ENCODE measurements at places on chromosomes 16 and 17.

DNA sequence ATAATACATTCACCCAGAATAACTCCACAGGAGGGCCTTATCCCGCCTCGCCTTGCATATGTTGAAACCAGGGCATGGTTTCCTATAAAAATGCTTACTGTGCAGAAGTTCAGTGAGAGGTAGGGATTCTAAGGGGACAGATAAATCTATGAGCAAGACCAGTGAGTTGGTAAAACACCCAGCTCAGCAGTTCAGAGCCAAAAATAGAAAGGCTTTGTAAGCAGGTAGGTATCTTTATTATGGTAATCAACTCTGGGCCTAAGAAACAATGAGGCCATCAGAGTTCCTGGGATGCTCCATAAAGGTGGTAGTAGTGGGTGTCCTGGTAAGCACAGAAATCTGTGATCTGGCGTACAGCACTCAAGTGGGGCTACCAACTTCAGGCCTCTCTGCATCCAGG is 549.4 kb upstream of the CDH5 start:
- no peak for DNase-seq

DNA sequence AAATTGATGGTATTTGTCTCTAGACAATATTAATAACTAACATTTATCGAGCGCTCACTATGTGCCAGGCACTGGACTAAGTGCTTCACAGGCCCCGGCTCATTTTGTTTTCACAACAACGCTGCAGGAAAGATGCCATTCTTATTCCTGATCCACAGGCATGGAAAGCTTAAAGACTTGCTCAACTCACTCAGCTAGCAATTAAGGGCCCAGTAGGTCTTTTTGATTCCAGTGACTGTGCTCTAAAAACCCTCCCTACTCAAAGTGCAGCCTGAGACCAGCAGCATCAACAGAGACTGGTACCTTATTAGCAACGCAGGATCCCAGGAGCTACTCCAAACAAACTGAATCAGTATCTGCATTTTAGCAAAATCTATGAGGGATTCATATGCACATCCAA is 35.3 kb downstream of the CUEDC1 start:
- DNase-seq, result no peak

- no peak for DNase-seq
Measured at GRCh38 chr16:11400076-11400475, 54.8 kb downstream of the RMI2 start.

- no peak for DNase-seq
Measured at GRCh38 chr17:78912082-78912481, 9.1 kb upstream of the CEP295NL start.

DNA sequence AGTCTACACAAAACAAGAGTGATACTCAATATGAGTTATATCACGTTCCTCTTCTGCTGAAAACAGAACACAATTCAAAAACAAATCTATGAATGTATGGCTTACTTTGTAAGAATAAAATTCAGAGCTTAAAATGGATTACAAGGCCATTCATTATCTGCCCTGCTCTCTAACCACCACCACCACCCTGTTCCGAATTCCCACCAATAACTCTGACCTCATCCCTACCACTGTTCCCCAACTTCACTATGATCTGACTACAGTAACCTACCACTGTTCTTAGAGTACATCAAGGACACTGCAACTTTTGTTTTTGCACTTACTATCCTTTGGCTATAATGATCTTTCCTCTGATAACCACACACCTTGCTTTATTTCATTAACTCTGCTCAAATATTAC is 21.3 kb downstream of the FBXL20 start:
- no peak for DNase-seq

DNA sequence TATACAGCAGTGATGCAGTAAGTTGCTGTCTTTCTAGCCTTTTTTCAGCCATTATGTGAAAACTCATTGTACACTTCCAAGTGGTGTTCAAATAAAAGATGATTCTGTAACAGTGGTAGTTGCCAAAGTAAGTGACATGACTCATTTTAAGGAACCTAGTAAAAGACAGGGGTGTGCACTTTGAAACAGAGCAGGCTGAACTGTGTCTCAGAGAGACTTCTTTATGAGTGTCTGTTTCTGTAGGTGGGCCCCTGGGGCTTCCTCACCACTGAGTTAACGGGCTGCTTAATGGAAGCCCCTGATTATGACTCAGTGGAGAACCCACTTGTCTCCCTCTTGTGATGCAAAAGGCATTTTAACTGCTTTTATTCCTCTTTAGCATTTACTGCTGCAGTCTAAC is 147.3 kb downstream of the PCTP start:
- no peak for DNase-seq

DNA sequence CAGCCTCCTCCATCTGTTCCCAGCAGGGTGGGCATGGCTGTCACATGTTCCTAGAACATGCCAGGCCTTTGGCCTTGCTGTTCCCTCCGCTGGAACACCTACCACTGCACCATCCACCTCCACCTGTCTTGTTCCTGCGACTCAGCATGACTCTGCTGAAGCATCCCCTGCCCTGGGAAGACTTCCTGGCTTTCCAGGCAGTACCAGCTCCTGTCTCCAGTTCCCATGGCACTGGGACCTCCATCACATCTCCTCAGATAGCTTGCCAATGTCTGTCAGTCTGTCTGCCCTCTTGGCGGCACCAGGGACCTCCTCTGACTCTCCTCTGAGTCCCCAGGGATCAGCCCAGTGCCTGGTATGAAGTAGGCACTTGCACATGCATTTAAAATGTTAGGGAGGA is 15.7 kb downstream of the PDP2 start:
- DNase-seq, result no peak

- DNase-seq, result no peak
Measured at GRCh38 chr17:80132906-80133625, 13.9 kb downstream of the EIF4A3 start.

DNA sequence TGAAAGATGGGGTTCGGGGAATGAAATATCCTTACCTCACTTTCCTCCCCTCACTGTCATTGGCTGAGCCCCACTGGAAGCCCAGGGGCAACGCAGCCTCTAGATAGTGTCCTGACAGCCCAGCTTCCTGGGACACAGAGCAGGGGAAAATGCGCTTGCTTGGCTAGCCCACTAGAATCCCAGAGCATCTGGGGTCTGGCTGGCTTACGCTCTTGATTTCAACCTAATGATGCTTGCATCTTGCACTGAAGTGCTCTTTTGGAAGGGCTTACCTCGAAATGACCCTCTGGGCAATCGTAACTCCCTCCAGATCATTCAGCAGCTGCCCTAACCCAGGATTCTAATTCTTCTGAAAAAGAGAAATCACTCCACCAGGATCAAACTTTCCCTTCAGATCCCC is 147.6 kb downstream of the SOX9 start:
- DNase-seq, result no peak

DNA sequence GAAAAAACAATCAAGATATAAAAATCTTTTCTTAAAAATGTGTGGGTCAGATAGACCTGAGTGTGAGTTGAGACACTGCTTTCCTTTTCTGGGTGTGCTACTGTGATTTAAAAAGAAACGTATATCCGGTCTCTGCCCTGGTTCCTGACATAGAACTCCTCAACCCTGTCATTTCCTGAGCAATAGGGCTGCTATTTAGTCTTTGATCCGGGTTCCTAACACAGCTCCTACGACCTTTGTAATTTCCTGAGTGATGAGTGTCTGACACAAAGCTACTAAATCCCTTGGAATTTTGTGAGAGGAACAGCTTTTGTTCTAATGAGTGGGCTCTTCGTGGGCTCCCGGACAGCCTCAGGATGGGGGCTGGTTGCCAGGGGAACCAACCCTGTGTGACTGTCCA is 93.9 kb upstream of the FA2H start:
- DNase-seq, result no peak

DNA sequence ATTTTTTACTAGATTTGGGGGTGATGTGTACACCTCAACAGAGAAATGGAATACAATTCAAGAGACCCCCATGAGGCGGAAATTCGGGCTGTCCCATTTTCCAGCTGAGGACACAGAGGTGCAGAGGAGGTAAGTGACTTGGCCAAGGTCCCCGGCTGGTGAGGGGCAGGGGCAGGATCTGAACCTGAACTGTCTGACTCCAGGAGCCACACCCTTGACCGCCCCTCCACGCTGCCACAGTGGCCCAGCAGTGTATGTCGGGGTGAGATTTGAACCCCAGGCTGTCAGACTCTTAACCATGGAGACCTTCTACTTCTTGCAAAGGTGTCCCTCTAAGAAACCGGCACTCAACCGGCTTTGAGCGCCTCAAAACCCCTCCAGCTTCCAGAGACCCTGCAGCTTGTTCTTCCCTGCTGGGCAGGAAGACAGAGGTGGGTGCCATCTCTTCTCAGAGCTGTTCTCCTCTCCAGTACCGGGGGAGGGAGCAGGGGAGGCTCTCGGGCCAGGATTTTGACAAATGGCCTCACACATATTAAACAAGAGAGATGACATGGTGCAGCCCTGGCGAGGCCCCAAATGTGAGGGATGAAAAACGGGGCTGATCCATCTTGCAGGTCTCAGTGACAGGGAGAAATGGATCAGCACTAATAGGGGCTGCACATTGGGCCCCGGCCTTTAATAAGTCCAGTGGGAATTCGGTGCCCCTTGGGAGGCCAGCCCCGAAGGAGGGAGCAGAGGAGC is 222.3 kb downstream of the GSG1L start:
- DNase-seq, result no peak

- DNase-seq, result no peak
Measured at GRCh38 chr16:70304892-70305448, 6.0 kb downstream of the DDX19B start.

- DNase-seq, result no peak
Measured at GRCh38 chr16:50763211-50763610, 21.3 kb downstream of the CYLD start.

DNA sequence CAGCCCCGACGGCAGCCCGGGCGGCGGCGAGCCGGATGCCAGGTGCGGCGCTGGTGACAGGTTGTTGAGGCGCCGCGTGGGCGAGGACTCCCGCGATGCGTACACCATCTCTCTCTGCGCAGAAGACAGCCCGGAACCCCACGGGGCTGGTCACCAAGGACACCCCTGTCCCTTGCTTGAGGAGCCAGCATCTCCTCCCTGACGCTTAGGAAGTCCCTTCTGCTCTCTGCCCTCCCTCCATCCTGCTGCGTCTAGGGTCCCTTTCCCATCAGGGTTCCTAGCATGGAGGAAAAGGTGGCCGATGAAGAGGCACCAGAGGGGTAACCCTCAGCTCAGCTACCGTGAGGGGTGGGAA is 43.6 kb downstream of the SRCIN1 start:
- DNase-seq, result no peak

- no peak for DNase-seq
Measured at GRCh38 chr17:57785022-57785421, 39.9 kb upstream of the CCDC182 start.

DNA sequence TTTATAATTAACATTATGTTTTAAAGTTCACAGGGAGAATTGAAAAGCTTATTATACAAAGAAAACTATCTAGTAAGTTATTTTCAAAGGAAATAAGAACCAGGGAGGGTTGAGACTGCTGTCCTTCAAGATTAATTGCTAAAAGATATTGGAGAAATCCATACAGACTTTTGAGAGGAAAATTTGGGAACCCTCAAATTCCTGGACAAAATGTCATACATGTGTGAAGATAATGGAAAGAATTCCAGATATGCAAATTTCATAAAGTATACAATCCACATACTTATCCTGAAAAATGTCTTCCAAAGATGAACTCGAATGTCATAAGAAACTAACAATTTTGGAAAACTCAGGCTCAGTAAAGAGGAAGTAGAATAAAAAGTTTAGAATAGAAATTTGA is 213.8 kb downstream of the HS3ST3A1 start:
- DNase-seq, result no peak

GRCh38 chr17:50533185-50533584 is 650 bp downstream of the EPN3 start:
- no peak for DNase-seq

DNA sequence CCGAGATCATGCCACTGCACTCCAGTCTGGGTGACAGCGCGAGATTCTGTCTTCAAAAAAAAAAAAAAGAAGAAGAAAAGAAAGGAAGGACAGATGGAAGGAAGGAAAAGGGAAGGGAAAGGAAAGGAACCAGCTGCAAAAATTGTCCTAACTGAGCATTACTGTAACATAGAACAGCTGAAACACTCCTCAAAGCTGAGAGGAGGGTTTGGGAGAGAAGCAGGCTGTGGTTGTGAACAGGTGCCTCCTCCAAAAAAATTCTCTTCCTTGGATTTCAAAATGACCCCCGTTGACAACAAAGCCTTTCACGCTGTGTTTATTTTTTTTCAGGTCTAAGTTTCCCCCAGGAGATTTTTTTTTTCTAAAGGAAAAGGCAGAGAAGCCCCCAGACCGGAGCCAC is 541.4 kb downstream of the WWOX start:
- no peak for DNase-seq

- no peak for DNase-seq
Measured at GRCh38 chr17:57020208-57020607, 42.3 kb downstream of the SCPEP1 start.

DNA sequence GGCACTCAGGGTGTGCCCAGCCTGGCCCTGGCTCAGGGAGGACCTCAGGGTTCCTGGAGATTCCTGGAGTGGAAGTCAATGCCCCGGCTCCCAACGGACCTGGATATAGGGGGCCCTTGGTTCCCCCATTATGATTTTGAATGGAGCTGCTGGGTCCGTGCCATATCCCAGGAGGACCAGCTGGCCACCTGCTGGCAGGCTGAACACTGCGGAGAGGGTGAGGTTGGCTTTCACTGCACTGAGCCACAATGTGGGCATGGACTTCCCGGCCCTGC is 23.6 kb downstream of the USP6 start:
- no peak for DNase-seq

DNA sequence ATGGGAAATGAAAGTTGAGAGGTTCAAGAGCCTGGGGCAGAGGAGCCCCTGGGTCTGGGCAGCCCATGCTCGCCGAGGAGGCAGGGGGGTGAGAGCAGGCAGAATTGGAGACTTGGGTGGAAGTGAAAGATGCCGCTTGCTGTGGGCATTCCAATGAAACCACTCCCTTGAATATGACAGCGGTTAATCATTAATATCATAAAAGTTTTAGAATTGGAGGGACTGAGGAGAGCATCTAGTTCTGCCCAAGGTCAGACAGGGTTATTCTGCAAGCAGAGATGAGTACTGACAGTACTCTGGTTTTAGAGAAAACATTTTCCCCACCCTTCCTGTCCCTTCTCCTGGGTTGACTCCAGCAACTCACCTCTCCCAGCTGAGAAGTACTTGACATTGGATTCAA is 180.2 kb downstream of the MSI2 start:
- no peak for DNase-seq

DNA sequence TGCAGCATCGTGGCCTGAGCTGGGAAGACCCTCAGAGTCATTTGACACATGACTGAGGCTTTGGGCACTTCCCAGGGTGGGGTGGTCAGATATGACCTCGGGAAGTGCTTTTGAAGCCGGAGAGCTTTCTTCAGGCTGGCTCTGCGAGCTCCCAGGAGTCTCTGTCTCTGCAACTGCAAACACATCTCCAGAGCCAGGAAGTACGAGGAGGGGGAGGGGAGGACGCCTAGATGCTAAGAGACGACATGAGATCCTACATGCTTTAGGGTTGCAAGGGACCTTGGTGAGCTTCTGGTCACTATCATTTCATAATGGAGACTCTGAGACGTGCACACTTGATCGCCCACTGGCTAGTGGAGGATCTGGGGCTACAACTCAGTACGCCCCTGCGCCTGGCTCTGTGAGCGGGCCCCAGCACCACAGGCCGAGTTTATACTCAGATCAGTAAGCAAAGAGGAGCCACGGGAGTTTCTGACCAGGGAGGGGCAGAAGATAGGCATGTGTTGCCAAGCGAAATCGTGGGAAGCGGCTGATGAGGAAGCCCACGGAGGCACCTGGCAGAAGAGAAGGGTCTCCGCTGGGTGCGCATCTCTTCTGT is 527 bp upstream of the MGAT5B start:
- DNase-seq, result no peak
